ENCODE measurements at places on chromosomes 1 and 21.

- DNase-seq: no peak
These were observed 22.4 kb downstream of the HUNK start for GRCh38 chr21:31895077-31895835.

- no peak for DNase-seq
These were observed 19.3 kb downstream of the TNFRSF25 start for GRCh38 chr1:6446665-6447015.

DNA sequence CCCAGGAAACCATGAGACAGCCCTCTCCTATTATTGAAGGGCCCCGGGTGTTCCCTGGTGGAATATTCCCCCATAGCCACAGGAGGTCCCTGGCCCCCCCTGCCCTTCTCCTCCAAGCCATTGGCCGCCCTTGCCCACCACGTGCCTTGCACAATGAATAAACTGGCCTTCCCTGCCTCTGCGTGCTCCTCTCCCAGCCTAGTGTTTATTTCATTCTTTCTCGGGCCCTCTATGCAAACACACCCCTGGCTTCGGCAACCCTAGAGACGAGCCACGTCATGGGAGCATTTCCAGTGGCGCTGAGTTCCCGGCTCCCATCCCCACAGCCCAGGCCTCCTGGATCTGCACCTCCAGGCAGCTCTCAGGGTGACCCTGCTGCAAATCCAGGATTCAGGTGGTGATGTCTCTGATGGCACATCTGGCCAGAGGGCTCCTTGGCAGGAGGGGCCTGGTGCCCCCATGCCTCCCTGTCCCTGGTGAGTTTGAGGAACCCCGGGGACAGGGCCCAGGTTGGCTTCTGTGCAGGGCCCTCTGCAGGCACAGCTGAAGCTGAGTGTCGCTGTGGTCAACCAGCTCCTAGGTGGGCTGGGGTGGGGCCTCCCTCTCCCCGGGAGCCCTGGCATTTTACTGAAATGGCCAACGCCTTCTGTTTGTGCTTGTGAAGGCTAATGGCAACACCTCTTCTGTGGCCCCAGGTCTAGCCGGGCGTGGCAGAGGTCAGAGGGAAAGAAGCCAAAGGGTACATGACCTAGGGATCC lies 6.2 kb downstream of the KRTAP10-12 start:
- no peak for DNase-seq

- DNase-seq: no peak
These were observed 44.8 kb downstream of the RIMS3 start for GRCh38 chr1:40620586-40621210.

- peak; percentile 89 for DNase-seq
These were observed 155.6 kb upstream of the ZNF648 start for GRCh38 chr1:182217071-182217470.

DNA sequence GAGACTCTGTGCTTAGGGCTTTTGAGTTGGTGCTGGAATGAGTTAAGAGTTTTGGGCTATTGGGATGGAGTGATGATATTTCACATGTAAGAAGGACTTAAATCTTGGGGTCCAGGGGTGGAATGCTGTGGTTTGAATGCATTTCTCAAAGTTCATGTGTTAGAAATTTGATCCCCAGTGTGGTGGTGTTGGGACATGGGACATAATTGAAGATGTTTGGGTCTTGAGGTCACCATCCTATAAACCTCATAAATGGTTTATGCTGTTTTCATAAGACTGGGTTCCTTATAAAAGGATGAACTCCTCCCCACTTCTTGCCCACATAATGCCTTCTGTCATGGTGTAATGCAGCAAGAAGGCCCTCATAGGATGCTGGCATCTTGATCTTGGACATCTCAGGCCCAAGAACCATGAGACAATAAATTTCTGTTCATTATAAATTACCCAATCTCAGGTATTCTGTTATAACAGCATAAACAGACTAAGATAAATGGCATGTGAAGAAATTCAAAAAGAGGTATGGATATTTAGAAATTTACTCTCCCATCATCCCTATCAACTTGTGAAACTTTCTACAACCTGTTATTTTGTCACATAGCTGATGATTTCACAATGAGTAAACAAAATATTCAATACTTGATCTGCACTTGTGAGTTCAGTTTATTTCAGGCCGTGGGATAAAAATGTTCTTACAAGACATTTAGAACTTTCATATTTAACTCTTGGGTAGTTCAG lies 48.0 kb upstream of the NEK7 start:
- DNase-seq: no peak
